AG20443 (cell line): ENCODE measurements at places on chromosomes 13 and 19.
A peak's percentile ranks its signal among the peaks of the same experiment; 100 is the strongest.

GRCh38 chr19:16702123-16702522 is 17.5 kb upstream of the NWD1 start:
- DNase-seq: peak; percentile 78

- DNase-seq: peak; percentile 67
Observed at GRCh38 chr13:24627090-24627714, 53.0 kb upstream of the ATP12A start.

DNA sequence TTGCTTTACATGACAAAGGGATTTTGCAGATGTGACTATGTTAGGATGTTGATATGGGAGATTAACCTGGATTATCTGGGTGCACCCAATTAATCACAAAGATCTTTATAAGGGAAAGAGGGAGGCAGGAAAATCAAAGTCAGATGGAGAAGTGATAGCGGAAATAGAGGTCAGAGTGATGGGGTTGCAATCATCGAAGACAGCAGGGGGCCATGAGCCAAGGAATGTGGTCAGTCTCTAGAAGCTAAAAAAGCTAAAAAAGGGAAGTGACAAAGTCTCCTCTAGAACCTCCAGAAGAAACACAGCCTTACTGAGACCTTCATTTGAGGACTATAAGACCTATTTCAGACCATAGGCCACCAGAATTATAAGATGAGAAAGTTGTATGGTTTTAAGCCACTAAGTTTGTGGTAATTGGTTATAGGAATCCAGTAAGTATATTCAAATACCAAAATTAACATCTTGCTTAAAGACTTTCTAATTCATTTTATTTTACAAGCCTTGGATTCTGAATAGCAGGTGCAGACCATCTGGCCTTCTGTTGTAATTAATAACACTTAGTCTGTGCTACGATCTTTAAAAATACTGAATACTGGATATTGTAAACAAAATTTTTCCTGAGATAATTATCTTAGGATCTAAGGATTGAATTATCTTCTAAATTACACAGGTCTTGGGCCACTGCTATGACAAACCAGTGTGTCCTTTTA is 493.4 kb upstream of the PCDH20 start:
- no peak for DNase-seq

- DNase-seq: no peak
Observed at GRCh38 chr13:76656500-76656899, 229.7 kb downstream of the KCTD12 start.

- DNase-seq: no peak
Observed at GRCh38 chr19:3117716-3118115, 18.1 kb upstream of the GNA15 start.

GRCh38 chr13:87052731-87053130 is 618.4 kb upstream of the SLITRK5 start:
- DNase-seq: no peak
